Hematopoietic multipotent progenitor cell treated with erythropoietin and hydrocortisone succinate and interleukin-3 and kit ligand, for 15 days (in vitro differentiated cells): ENCODE measurements at places on chromosomes 7 and 10.

DNA sequence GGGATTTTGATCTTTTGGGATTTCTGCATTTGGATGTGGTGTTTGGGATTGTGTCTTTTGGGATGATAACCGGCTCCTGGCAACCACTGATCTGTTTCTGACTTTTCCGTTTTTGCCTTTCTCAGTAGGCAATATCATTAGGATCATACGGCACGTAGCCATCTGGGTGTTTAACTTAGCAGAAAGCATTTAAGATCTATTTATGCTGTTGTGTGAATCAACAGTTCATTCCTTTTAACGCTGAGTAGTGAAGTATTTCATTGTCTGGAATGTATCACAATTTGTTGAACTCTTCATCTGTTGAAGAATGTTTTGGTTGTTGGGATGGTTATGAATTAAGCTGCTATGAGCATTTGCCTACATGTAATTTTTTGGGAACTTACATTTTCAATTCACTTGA lies 459.6 kb downstream of the SDK1 start:
- no peak for DNase-seq

DNA sequence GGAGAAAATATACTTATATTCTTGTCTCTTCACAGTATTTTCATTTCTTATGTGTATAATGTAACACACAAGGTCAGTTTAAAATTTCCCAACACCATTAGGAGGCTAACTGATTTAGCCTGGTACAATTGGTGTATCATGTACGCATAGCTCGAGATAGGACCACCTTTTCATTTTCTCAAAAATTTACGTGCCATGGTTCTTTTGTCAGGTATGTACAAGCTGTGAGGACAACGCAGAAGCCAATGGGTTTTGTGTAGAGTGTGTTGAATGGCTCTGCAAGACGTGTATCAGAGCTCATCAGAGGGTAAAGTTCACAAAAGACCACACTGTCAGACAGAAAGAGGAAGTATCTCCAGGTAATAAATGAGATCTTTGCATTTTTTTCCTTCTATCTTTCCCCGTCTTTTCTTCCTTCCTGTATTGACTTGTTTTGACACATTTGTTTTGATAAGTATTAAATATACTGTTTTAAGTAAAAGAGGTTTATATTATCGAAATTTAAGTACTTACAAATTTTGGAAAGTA lies 55.0 kb downstream of the TRIM24 start:
- DNase-seq, result no peak

DNA sequence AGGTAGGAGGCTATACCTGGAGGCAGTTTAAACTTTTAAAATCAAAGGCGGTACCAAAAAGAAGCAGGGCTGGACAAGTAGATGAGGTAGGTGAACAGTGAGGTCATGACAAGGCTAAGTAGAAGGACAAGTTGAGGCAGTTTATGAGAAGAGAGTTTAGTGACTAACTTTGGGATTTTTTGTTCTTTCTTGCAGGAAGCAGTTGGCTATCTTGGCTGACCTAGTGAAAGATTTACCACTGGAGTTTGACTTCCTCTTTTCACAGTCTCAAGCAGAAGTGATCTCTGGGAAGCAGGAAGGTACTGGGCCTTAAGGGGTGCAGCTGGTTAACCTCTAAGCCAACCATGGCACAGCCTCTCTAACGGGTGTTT lies 26.3 kb downstream of the ENTPD7 start:
- DNase-seq, result no peak

GRCh38 chr7:30091491-30091912 lies 43.3 kb upstream of the MTURN start:
- DNase-seq, result no peak

DNA sequence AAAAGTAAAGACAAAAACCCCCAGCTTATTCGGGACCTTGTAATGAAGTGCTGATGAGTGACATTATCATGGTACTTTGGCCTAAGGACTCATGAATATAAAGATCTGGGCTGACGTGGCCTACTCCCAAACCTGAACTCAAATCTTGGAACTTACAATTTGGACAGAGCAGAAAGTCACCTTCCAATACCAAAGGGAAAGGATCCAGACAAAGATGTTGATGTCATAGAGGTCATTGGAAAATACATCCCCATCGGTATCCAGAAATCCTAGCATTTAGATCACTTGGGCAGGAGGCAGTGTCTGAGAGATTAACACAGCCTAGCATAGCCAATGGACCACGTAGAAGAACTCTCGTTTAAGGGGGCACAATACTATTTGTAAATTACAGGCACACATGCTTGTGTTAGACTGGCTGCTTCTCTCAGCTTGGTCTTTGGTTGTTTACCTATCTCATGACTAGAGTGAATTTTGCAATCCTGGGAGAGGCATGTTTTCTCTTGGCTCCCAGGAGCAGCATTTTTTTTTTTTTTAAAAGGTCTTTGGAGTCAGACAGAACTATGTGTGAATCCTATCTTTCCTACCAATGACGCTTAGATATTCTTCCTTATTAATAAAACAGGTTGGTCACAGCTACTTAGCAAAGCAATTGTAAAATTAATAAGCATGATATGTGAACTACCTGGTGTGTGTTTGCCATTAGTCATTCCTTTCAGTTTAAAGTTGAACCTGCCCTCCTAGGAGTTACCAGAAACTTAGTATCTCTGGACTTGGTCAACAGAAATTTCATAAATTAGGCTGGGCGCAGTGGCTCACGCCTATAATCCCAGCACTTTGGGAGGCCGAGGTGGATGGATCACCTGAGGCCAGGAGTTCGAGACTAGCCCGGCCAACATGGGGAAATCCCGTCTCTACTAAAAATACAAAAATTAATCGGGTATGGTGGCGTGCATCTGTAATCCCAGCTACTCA lies 27.8 kb upstream of the MRPS33 start:
- DNase-seq, result no peak

DNA sequence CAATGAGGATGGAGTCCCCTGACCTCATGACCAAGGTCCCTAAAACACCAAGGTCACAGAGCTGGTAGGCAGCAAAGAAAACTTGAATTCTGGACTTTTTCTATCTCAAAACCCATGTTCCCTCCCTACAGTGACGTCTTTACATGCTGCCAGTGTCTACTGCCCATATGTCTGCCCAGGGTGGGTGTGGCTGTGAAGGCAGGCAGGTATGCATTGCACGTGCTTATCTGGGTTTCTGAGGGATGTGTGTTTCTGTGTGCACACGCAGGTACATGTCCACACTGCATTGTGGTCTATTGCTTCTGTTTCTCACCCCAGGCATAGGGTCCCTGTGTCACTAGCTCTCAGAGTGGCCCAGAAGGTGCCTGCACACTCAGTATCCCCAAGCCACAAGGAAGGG lies 13.5 kb downstream of the ATP6V1F start:
- DNase-seq, result no peak

- DNase-seq, result peak; percentile 48
Measured at GRCh38 chr7:20647908-20648776, 32.7 kb downstream of the ABCB5 start.

- no peak for DNase-seq
Measured at GRCh38 chr10:26962835-26963234, 102.1 kb upstream of the ABI1 start.

GRCh38 chr7:45569290-45569685 lies 4.9 kb upstream of the ADCY1 start:
- no peak for DNase-seq

GRCh38 chr7:91995391-91996105 lies 54.9 kb downstream of the AKAP9 start:
- no peak for DNase-seq

GRCh38 chr7:27515933-27516332 lies 146.8 kb downstream of the HIBADH start:
- DNase-seq, result no peak
